ENCODE measurements at places on chromosomes 7 and 10.
A peak's percentile ranks its signal among the peaks of the same experiment; 100 is the strongest.

DNA sequence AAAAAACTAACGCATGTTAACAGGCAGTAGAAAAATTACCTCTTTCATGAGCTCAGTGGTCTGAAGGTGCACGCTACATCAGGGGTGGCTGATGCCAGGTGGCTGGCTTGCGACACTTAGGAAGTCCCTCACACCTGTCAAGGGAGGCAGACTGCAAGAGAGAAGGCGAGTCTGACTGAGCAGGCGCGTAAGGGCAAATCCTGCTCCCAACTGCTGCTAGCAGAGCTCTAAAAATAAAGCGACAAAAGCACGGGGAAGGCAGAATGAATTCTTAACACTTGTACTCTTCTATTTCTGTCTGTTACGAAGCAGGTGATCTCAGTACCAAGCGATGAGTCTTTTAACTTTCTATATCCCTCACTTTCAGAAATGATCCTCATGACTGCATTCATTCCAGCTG lies 33.1 kb downstream of the CACNA2D1 start:
- DNase-seq = no peak

GRCh38 chr7:22627136-22627535 lies 99.9 kb upstream of the IL6 start:
- no peak for DNase-seq

GRCh38 chr10:103750836-103751235 lies 104.5 kb downstream of the SH3PXD2A start:
- no peak for DNase-seq

- DNase-seq = peak; percentile 79
Measured at GRCh38 chr7:32204361-32205018, 134.3 kb upstream of the PDE1C start.

GRCh38 chr10:21493784-21494183 lies 31.7 kb downstream of the SKIDA1 start:
- DNase-seq = no peak

DNA sequence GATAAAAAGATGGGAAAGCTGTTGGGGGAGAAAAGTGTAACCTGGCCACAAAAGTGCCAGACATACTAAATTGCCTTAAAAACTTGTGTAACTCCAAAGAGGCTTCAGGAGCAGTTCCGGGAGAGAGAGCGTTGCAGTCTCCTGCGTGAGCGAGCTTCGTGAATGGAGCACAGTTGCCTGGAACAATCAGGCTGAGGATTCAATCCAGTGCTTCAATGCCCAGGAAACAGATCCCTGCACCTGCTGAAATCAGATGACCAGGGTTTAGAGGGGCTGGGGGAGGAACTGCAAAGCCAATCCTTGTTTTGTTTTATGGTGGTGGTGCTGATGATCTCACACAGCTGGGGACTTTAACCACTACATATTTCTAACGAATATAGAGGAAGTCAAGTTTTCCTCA lies 398.3 kb downstream of the DPP6 start:
- DNase-seq = no peak

GRCh38 chr10:56359837-56360236 lies 1.2 kb downstream of the ZWINT start:
- no peak for DNase-seq

DNA sequence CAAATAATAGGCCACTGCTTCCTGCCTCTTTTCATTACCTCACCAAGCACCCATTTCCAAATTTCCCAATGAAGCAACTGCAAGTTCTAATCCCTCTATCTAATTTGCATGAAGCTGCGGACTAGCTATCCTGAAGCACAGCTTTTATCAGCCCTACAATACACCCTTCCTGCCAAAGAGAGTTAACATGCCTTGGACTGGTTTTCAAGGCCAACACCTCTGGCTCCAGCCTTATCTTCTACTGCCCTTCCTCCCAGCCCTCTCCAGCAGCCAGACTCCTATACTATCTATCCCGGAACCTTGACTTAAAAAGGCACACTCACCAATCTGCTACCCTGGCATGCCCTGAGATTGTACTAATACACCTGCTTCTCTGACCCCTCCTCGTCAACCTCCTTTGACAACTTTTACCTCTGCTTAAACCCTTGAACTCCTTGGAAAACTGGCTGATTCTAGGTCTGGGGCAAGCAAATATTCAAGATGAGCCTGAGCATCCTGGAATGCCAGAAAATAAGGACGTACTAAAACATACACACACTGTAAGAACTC lies 73.4 kb downstream of the SGMS1 start:
- no peak for DNase-seq

- no peak for DNase-seq
Measured at GRCh38 chr10:84397735-84398144, 69.4 kb downstream of the CCSER2 start.
